ENCODE measurements at places on chromosomes 11 and 22. TPM values are rescaled to one million over a fixed set of nuclear protein-coding genes. Genes with fewer than 3 reads are reported as not detected.

USH1C gene
- total RNA-seq, result not detected

FLRT1 gene
- total RNA-seq, result not detected

DGCR8 gene
- 7.9 TPM for total RNA-seq

PAFAH1B2 gene
- total RNA-seq, result 110 TPM

RASL10A gene
- 0.21 TPM for total RNA-seq

SIAE gene
- 4.3 TPM for total RNA-seq

OR6A2 gene
- not detected for total RNA-seq

ABCC8 gene
- total RNA-seq, result under 0.01 TPM

MAJIN gene
- not detected for total RNA-seq

ZC3H12C gene
- 2.2 TPM for total RNA-seq

GPR83 gene
- total RNA-seq, result 0.10 TPM

PRR33 gene
- not detected for total RNA-seq

FAM111B gene
- total RNA-seq, result 3.3 TPM

CDC42EP1 gene
- 0.42 TPM for total RNA-seq

SGSM1 gene
- 0.73 TPM for total RNA-seq

SLC6A5 gene
- total RNA-seq, result not detected

TRIM3 gene
- total RNA-seq, result 12.1 TPM

HPX gene
- 0.31 TPM for total RNA-seq

SAA2 gene
- 0.63 TPM for total RNA-seq

MS4A10 gene
- not detected for total RNA-seq

OR8D4 gene
- not detected for total RNA-seq

OR52I1 gene
- not detected for total RNA-seq

FAT3 gene
- under 0.01 TPM for total RNA-seq

OR52E8 gene
- not detected for total RNA-seq

PDE3B gene
- total RNA-seq, result 149 TPM

TSPAN32 gene
- total RNA-seq, result 21.6 TPM

GGTLC2 gene
- not detected for total RNA-seq
